Effector memory CD4-positive, alpha-beta T cell (primary cell): ENCODE measurements at places on chromosomes 2 and 18.

- no peaks in the 10 kb centered on the region for H3K27me3 ChIP-seq
- H3K27ac ChIP-seq = no peak overlapping the region
- no peak for DNase-seq
These were observed 210.4 kb downstream of the SOCS6 start for GRCh38 chr18:70499218-70499691.

GRCh38 chr2:48227617-48228344, 302.2 kb upstream of the STON1 start:
- DNase-seq = no peak
- H3K27me3 ChIP-seq = no peaks in the 10 kb centered on the region
- no peak overlapping the region for H3K27ac ChIP-seq
- H3K4me3 ChIP-seq = no peak overlapping the region
- H3K4me1 ChIP-seq = no peaks in the 10 kb centered on the region

GRCh38 chr2:208798698-208799097, 392.1 kb downstream of the PTH2R start:
- DNase-seq = no peak
- no peaks in the 10 kb centered on the region for H3K4me1 ChIP-seq
- H3K27me3 ChIP-seq = no peaks in the 10 kb centered on the region
- H3K4me3 ChIP-seq = no peak overlapping the region
- H3K36me3 ChIP-seq = no peaks in the 10 kb centered on the region

GRCh38 chr18:22378672-22379282, 38.9 kb downstream of the CTAGE1 start:
- H3K36me3 ChIP-seq = no peaks in the 10 kb centered on the region
- H3K27ac ChIP-seq = no peak overlapping the region
- H3K27me3 ChIP-seq = no peaks in the 10 kb centered on the region
- DNase-seq = no peak
- no peak overlapping the region for H3K4me3 ChIP-seq

- no peak overlapping the region for H3K4me3 ChIP-seq
- H3K36me3 ChIP-seq = no peaks in the 10 kb centered on the region
- H3K27ac ChIP-seq = no peak overlapping the region
- no peaks in the 10 kb centered on the region for H3K27me3 ChIP-seq
- no peaks in the 10 kb centered on the region for H3K4me1 ChIP-seq
These were observed 13.9 kb downstream of the STON1 start for GRCh38 chr2:48543895-48544294.

DNA sequence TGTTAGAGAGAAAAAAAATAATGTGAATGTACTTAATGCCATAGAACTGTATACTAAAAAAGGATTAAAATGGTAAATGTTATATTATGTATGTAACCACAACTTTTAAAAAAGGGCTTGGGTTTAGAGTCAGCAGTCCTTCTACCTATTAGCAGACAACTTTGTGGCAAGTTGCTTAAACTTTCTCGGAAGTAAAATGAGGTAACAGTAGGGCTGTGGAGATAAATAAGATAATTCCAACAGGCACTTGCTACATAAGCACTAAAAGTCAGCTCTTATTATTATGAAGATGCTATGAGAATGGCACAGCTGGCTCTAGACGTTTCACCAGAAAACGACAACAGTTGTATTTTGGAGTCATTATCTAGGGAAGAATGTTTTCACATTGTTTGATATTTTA, 31.3 kb downstream of the AAK1 start:
- no peak for DNase-seq
- peaks cover 28% of the 10 kb centered on the region for H3K4me1 ChIP-seq
- H3K27ac ChIP-seq = no peak overlapping the region
- peaks cover 22% of the 10 kb centered on the region for H3K36me3 ChIP-seq
- no peak overlapping the region for H3K4me3 ChIP-seq
- H3K27me3 ChIP-seq = no peaks in the 10 kb centered on the region

- peak; percentile 73 for DNase-seq
- peak overlapping the region; percentile 78 for H3K4me3 ChIP-seq
- H3K36me3 ChIP-seq = no peaks in the 10 kb centered on the region
- H3K27me3 ChIP-seq = peaks cover 15% of the 10 kb centered on the region
- peak overlapping the region; percentile 37 for H3K27ac ChIP-seq
These were observed 2.3 kb downstream of the ZNF516 start for GRCh38 chr18:76492669-76493212.

DNA sequence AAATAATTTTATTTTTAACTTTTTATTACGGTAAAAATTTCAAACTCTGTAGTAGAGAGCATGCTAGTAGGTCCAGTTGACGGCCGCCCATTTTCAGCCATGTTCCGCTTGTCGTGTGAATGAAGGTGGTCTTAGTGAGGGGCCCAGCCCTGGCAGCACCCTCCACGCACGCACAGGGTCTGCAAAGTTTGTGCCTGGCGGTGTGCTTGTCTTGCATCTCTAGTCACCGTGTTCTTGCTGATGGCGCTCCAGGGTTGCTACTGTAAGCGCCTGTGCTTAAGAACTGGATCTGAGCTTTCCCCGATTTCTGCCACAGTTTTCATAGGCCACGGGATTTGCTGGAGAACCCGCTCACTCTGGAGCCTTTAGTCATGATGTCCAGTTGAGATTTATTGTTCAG, 28.9 kb downstream of the LDLRAD4 start:
- H3K27me3 ChIP-seq = no peaks in the 10 kb centered on the region
- no peak for DNase-seq
- H3K27ac ChIP-seq = no peak overlapping the region
- H3K4me3 ChIP-seq = no peak overlapping the region
- H3K36me3 ChIP-seq = no peaks in the 10 kb centered on the region

DNA sequence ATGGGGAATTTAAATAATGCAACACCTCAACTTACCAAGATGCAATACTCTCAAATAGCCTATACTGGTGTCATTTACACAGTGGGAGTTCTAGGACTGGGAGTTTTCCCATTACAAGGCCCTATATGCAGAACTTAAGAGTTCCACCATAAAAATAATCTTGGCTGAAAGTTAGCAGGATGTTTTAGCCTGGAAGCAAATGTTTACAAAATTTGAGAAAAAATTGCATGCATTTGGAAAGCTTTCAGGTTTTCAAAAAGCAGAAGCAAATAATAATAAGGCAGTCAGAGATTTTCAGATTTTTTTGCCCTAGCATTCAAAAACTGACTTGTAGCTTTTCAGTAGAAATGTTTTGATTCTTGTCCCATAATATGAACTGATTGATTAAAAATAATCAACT, 397.3 kb downstream of the ARHGAP15 start:
- H3K27me3 ChIP-seq = no peaks in the 10 kb centered on the region
- H3K4me3 ChIP-seq = no peak overlapping the region
- H3K36me3 ChIP-seq = peaks cover 13% of the 10 kb centered on the region
- H3K27ac ChIP-seq = no peak overlapping the region

DNA sequence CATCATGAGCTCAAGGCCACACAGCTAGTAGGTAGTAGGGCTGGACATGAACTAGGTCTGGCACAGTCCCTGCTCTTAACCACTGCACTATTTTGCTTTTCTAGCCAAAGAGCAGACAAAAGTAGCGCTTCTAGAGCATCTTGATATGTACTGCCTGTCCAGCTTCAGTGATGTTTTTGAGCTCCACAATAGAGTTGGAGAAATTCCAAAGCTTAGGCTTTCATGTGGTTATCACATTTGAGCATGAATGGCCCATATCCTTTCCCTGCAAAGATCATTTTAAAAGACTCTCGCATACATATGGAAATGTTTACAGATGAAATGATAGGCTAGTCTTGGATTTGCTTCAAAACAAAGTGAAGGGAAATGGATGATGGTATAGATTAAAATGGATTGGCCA, 128.7 kb downstream of the MAP3K20 start:
- H3K4me3 ChIP-seq = no peak overlapping the region
- H3K27ac ChIP-seq = no peak overlapping the region
- DNase-seq = no peak

GRCh38 chr2:136117909-136118818, at the start of gene CXCR4:
Gene CXCR4 (minus strand): TSS chr2:136118149. CDS start chr2:136118060, 89 bp downstream.
- H3K36me3 ChIP-seq = peaks cover 33% of the 10 kb centered on the region
- peak within 1 kb of the TSS; percentile 95 for H3K27ac ChIP-seq
- no peaks in the 10 kb centered on the region for H3K27me3 ChIP-seq
- peak within 1 kb of the TSS; percentile 83 for H3K4me3 ChIP-seq

- DNase-seq = no peak
- no peaks in the 10 kb centered on the region for H3K4me1 ChIP-seq
- no peak overlapping the region for H3K4me3 ChIP-seq
- H3K27me3 ChIP-seq = no peaks in the 10 kb centered on the region
- H3K27ac ChIP-seq = no peak overlapping the region
These were observed 28.4 kb upstream of the CCDC102B start for GRCh38 chr18:68769461-68769860.

DNA sequence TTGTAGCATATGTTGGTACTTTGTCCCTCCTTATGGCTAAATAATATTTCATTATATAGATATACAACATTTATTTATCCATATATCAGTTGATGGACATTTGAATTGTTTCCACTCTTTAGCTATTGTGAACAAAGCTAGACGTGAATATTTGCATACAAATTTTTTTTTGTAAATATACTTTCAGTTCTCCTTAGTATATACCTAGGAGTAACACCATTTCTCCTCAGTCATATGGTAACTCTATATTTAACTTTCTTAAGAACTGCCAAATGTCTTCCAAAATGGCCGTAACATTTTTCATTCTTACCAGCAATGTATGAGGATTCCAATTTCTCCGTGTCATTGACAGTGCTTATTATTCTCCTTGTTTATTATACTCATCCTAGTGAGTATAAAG, 74.5 kb downstream of the TMEM185B start:
- H3K27ac ChIP-seq = no peak overlapping the region
- DNase-seq = no peak
- H3K4me3 ChIP-seq = no peak overlapping the region
- H3K27me3 ChIP-seq = no peaks in the 10 kb centered on the region

GRCh38 chr2:2663401-2664036, 332.4 kb upstream of the MYT1L start:
- no peaks in the 10 kb centered on the region for H3K36me3 ChIP-seq
- no peak for DNase-seq
- H3K4me1 ChIP-seq = no peaks in the 10 kb centered on the region
